ENCODE measurements at places on chromosomes 12 and 14.

DNA sequence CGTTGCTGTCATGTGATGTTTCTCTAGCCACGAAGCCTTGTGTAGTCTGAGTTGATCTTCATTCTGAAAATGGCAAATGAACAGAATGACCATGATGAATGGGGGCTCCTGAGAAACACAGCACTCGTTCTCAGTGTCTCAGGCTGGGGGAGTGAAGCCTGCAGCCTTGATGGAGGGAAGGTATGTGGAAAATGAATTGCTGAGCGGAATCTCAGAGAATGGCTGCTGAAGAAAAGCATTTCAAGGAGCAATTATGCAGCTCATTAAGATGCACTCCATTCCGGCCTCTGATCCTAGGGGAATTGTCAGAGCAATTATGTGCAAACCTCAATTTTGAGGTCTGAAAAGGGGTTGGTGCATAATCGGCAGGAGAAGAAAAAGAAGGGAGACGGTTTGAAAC is 167.1 kb downstream of the CHST11 start:
- no peak for DNase-seq

GRCh38 chr14:92280554-92281262 is 42.3 kb upstream of the SLC24A4 start:
- no peak for DNase-seq

DNA sequence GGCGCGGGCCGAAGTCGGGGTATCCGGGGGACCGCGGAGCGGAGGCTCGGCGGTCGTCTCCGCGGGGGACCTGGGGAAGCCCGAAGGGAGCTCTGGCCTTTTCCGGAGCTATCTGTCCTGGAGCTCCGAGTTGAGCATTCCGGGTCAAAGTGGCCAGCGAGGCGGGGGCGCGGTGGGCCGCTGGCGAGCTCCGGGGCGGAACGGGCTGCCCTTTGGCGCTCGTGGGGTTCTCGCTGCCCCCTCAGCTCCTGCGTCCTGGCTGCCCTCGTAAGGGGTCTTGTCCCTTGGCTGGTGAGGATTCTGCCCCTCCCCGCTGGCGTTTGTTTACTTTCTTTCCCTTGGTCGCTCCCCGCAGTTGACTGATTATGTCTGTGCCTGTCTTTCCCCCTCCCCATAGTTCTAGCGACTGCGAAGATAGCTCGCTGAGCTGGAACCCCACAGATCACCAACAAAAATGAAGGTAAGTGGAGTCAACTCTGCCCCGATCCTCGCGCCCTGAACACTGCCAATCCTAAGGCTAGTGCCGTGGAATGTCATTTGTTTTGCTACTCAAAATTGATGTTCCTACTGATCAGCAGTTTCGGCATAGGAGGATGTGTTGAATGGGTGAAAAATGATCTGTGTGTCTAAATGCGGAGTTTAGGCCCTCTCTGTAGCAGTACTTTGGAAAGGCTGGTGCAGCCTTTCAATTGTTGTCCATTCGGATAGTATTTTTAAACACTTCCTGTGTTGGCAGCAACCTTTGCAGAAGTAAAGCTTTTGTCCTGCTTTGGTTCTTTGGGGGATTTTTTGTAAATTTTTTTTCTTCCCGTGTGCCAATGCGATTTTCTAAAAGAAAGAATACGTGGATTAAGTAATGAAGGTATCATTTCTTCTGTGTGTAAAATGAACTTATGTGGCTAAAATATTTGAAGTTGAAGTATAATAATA is 1.3 kb downstream of the ARID4A start:
- DNase-seq: peak; percentile 21

DNA sequence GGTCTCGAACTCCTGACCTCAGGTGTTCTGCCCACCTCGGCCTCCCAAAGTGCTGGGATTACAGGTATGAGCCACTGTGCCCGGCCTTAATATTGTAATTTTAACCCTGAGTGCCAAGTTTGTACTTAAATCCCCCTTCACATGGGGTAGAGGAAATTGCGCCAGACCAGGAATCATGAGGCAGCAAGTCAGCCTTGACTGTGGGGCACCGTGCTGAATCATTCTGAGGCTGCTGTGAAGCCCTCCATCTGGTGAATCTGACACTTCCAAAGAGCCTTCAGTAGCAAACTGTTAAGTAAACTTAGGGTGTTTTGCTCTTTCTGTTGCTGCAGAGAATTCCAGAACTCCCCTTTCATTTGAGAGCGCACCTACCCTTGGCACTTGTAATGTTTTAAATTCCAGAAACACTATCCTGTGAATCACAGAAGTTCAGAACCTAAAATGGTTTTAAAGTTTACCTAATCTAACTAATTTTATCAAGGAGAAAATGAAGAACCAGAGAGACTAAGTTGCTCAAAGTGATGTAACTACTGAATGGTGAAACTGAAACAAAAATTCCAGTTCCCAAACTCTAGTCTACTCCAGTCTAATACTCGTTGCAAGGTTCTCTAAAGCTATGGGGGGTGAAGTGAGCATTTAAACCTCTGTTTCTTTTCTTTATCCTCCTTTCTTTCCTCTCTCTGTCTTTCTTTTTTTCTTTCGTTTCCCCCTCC is 7.5 kb downstream of the HEBP1 start:
- DNase-seq: peak; percentile 91

- DNase-seq: peak; percentile 6
Measured at GRCh38 chr12:126537961-126538530, 1472.8 kb downstream of the AACS start.

GRCh38 chr12:118337194-118337838 is 35.4 kb downstream of the TAOK3 start:
- peak; percentile 83 for DNase-seq

DNA sequence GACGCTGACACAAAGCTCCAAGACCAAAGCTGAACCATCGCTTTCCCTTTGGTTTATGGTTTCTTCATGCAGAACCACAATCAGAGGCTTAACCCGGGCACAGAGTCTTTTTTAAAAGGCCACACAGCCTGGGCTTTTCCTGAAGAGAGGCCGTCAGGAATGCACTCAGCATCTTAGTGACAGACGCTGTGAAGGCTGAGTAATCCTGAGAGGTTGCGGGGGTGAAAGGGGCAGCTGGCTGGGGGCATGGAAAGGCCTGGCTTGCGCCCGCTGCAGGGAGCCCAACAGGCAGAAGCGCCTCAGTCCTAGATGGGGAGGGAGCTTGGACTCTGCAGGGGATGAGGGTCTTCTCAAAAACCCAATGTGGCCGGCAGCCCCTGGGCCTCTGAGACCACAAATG is 13.6 kb downstream of the CTDSP2 start:
- DNase-seq: peak; percentile 72

DNA sequence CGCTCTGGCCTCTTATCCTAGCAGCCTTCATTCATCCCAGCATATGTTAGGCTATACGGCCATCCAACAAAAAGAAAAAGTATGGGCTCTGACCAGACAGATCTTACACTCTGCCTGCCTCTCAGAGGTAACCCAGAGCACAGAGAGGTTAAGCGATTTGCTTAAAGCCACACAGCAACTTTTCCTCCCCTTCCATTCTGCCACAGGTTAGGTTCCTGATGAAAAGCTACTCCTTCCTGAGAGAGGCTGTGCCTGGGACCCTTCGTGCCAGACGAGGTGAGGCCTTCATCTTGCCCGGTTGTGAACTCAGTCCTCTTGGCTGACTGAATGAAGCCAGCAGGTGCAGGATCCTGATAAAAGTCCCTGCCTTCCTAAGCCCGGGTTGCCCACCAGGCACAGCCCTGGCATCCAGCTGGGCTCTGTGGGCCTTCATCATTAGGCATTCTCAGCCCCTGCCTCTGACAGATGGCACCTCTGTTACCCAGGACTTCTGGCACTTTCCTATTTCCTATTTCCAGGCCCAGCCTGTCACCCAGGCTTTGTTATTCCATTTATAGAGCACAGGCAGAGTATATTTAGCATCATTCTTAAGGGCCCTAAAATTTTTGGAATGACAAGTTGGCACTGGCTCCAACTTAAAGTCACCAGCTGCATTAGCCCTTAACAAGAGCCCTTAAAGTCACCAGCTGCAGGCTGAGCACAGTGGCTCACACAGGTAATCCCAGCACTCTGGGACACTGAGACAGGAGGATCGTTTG is 12.8 kb downstream of the SOAT2 start:
- peak; percentile 39 for DNase-seq

DNA sequence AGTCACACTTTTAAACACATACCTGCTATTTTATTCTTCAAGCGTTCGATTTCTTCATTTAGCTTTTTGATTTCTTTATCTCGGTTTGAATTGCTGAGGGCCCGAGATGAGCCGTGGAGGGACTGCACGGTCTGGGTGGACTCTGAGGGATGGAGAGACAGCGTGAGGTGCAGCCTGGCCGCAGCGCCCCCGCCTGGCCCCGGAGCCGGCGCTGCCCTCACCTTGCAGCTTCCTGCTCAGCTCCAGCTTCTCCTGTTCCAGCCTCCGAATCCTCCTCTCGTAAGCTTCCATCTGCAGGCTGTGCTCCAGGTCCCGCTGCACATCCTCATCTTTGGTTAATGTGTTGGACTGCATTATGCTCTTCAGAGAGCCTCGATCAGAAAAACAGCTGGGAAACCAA is 53.2 kb downstream of the AMN start:
- no peak for DNase-seq

- DNase-seq: no peak
Measured at GRCh38 chr12:121915841-121916321, 2.5 kb upstream of the CFAP251 start.

- DNase-seq: no peak
Measured at GRCh38 chr12:92098594-92099380, 46.9 kb downstream of the BTG1 start.

DNA sequence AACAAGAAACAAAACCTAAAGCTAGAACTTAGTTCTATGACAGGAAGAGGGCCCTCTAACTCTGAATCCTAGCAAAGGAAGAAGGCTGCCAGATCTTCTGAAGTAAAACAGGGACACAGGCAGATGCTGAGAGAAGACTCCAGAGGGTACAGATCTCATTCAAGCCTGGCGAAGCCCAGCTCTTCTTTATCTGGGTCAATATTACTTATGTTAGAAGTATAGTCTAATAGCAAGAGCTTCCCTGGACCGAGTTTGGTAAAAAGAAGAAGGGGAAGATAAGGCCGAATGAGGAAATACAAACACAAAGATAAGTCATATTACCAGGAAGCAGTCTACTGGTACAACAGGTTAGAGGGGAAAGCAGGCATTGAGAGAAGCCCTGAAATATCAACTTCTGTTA is 79.9 kb upstream of the CCDC91 start:
- no peak for DNase-seq

DNA sequence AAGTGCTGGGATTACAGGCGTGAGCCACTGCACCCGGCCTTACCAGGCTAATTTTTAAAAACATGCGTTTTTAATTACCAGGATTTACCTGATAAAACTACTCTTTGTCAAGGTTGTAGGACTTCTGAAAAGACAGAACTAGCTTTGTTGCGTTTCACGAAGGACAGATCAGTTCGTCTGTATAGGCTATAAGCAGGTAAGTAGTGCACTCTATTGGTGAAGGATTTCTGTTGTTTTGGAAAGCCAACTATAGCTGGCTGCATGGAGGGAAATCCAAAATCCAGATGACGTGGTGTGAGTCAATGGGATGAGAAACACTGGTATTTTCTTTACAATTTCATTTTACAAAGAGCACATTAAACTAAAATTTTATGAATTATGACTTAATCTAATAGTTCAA is 14.6 kb downstream of the GNPNAT1 start:
- no peak for DNase-seq
